ENCODE measurements at places on chromosomes 3 and 15.
A peak's percentile ranks its signal among the peaks of the same experiment; 100 is the strongest.

DNA sequence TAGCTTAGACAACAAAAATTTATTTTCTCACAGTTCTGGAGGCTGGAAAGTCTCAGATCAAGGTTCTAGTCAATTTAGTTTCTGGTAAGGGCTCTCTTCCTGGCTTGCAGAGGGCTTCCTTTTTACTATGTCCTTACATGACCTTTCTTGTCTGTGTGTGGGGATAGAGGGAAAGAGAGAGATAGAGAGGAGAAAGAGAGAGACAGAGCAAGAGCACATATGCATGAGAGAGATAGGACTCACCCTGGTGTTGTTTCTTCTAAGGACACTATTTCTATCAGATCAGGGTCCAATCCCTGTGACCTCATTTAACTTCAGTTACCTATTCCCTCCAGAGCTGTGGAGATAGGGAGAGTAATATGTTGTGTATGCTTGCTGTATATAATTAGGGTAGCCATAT, 44.9 kb upstream of the TEX9 start:
- H3K36me3 ChIP-seq = no peaks in the 10 kb centered on the region
- H3K4me1 ChIP-seq = no peaks in the 10 kb centered on the region
- H3K27ac ChIP-seq = no peak overlapping the region
- peaks cover 8% of the 10 kb centered on the region for H3K27me3 ChIP-seq

GRCh38 chr3:129056451-129057173, 4.0 kb upstream of the GP9 start:
- no peak overlapping the region for H3K4me3 ChIP-seq
- DNase-seq = no peak
- no peak overlapping the region for H3K27ac ChIP-seq

GRCh38 chr15:40430271-40430805, 10.4 kb upstream of the BAHD1 start:
- H3K4me1 ChIP-seq = peaks cover 2% of the 10 kb centered on the region
- no peak overlapping the region for H3K27ac ChIP-seq
- peaks cover 54% of the 10 kb centered on the region for H3K27me3 ChIP-seq
- H3K36me3 ChIP-seq = no peaks in the 10 kb centered on the region
- DNase-seq = no peak

DNA sequence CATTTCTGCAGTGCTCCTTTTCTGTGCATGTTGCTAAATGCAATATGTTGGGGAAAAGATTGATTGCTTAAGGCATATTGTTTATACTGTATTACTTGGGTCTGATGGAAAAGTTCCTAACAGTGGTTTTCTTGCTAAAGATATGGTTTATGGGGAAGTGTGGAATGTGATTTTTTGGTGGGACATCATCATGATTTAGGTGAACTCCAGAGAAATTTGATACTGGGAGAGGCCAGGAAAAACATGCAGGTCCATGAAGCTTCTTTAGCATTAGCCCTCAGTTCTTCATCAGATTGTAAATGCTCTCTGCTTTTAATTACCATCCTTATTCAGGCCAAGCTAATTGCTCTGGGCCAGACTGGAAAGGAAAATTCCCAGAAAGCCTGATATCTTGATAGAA, 147.5 kb downstream of the LRTM1 start:
- H3K27me3 ChIP-seq = peaks cover 9% of the 10 kb centered on the region
- H3K4me1 ChIP-seq = no peaks in the 10 kb centered on the region
- no peak for DNase-seq
- no peaks in the 10 kb centered on the region for H3K36me3 ChIP-seq
- H3K4me3 ChIP-seq = no peak overlapping the region

DNA sequence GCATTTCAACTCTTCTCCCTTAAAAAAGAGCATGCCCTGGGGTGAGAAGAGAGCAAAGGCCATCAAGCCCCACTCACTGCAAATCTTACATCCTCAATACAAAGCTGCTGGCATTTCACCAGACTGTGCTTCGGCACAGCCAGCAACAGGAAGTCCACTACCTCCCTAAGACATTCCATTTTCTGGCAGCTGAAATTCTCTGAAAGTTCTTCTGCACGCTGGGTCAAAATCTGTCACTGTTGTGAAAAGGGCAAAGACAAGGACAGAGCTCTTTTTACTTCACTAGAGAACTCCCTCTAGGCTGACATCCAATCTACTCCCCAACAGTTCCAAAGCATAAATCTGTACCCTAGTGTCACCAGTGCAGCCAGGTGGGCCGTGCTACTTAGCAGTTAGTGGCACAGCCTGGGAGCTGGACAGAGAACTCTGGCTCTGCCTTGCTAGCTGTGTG, 6.3 kb downstream of the MTMR10 start:
- no peaks in the 10 kb centered on the region for H3K27me3 ChIP-seq
- no peak for DNase-seq
- no peak overlapping the region for H3K4me3 ChIP-seq
- peaks cover 15% of the 10 kb centered on the region for H3K4me1 ChIP-seq
- H3K36me3 ChIP-seq = peaks cover 13% of the 10 kb centered on the region

DNA sequence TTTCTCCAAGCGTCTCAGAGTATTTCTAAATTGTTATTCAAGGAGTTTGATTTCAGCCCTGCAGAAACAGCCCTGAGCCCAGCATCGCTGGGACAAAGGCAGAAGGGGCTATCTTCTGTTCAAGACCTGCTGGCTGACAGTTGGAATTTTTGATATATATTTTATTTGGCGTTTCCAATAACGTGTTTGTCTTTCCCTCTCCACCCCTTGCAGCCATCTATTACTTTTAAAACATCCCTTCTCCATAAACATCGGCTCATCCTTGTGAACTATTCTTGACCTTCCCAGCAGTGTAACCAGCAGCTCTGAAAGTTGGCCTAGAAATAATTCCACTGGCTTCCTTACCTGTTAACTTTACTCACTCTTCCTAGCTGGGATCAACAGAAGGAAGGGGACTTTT, 5.5 kb upstream of the MEIS2 start:
- no peaks in the 10 kb centered on the region for H3K36me3 ChIP-seq
- peaks cover 65% of the 10 kb centered on the region for H3K4me1 ChIP-seq
- peak overlapping the region; percentile 84 for H3K27ac ChIP-seq
- peak overlapping the region; percentile 92 for H3K4me3 ChIP-seq

DNA sequence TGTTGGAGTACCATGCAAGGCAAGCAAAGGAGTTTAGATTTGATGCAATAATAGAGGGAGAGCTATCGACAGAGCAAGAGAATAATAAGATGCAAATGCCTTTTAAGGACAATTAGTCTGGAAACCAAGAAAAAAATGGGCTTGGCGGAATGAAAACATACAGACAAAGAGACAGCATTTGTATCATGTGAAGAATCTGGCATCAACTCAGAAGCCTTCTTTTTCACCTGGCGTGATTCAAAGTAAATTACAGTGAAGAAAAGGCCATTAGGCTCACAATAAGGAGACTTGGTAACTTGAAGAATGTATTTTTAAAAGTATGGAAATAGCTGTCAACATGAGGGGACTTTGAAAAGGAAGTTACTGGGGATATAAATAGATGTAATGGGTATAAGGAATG, 521.2 kb upstream of the GOLIM4 start:
- no peaks in the 10 kb centered on the region for H3K27me3 ChIP-seq
- H3K4me3 ChIP-seq = no peak overlapping the region
- H3K36me3 ChIP-seq = no peaks in the 10 kb centered on the region
- no peak for DNase-seq
- no peak overlapping the region for H3K27ac ChIP-seq

GRCh38 chr15:60540002-60540651, 61.2 kb upstream of the ICE2 start:
- no peak for DNase-seq
- no peak overlapping the region for H3K27ac ChIP-seq
- no peaks in the 10 kb centered on the region for H3K27me3 ChIP-seq

- no peak overlapping the region for H3K27ac ChIP-seq
- peaks cover 20% of the 10 kb centered on the region for H3K36me3 ChIP-seq
- no peak for DNase-seq
- H3K4me3 ChIP-seq = no peak overlapping the region
- H3K4me1 ChIP-seq = peaks cover 20% of the 10 kb centered on the region
Observed at GRCh38 chr3:112315791-112316190, 17.2 kb upstream of the CD200 start.

GRCh38 chr3:188298585-188298984, 144.6 kb downstream of the LPP start:
- DNase-seq = no peak
- H3K4me3 ChIP-seq = no peak overlapping the region
- peaks cover 4% of the 10 kb centered on the region for H3K36me3 ChIP-seq

- peaks cover 37% of the 10 kb centered on the region for H3K27me3 ChIP-seq
- no peak overlapping the region for H3K4me3 ChIP-seq
- no peak overlapping the region for H3K27ac ChIP-seq
- H3K4me1 ChIP-seq = peaks cover 1% of the 10 kb centered on the region
- H3K36me3 ChIP-seq = no peaks in the 10 kb centered on the region
- DNase-seq = no peak
Observed at GRCh38 chr3:10561946-10562560, 56.7 kb upstream of the ATP2B2 start.

DNA sequence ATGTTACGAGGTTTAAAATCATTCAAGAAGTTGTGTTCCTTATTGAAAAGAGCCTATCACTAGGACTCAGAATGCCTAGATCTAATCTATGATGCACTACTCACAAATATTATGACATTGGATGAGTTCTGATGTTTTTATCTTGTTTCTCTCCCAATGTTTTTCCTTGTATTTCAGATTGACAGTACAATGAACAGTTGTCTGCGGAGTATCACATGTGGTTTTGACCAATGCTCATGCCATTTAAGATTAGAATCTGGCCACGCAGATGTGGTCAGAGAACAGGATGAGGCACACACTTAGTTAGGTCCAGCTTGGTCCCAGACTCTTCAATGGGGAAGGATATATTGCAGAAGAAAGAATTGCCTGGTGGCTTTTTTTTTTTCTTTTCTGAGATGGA, 25.6 kb upstream of the CCDC50 start:
- H3K27me3 ChIP-seq = no peaks in the 10 kb centered on the region
- H3K4me3 ChIP-seq = no peak overlapping the region
- DNase-seq = no peak

DNA sequence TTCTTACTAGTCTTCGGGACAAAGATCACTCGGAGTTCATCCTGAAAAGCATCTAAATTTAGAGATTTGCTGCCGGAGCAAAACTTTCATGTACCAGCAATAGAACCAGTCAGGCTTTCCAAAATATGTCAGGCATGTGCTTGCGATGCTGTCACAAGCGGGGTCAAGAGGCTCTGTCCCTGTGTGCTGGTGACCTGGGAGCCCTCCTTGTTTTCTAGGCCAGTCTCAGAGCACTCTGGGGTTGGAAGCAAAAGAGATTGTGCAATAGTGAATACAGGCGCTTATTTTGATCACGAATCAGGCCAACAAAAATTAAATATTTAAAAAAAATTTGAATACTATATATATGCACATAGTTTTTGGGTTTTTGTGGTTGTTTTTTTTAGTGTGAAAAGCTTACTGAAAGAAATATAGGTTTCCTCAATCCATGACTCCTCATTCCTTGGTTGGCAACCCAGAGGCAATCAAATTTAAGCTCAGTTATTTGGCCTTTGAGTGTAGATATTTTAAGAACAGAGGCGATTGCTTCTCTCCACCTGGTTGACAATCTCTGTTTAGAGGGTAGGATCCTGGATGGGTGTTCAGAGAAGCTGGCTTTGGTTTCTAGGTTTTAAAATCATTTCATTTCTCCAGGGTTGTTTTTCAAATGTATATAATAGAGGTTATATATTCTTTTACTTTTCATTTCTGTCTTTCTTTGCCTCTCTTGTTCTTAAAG, 8.4 kb upstream of the KLHL24 start:
- no peaks in the 10 kb centered on the region for H3K27me3 ChIP-seq
- H3K4me3 ChIP-seq = no peak overlapping the region
- H3K27ac ChIP-seq = no peak overlapping the region
- no peaks in the 10 kb centered on the region for H3K36me3 ChIP-seq
- DNase-seq = no peak

DNA sequence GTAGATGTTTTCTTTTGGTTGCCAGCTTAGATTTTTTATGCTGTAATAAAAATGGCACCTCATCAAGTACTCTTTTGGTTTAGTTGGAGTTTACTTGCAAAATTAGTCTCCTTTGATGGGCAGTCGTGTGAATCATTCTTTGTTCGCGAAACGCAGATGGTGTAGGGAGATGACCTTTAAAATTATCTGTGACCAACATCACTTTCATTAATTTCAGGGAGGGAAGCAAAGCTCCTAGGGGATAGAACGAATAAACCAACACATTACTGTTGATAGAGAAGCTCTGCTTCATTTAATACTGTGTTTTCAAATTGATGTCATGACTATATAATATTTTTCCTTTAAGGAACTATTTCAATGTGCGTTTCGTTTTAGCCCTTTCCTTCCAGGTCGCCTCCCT, 67.4 kb downstream of the USP13 start:
- H3K4me3 ChIP-seq = no peak overlapping the region
- H3K4me1 ChIP-seq = no peaks in the 10 kb centered on the region
- no peak overlapping the region for H3K27ac ChIP-seq
- H3K36me3 ChIP-seq = peaks cover 13% of the 10 kb centered on the region
- DNase-seq = no peak

- no peak overlapping the region for H3K4me3 ChIP-seq
- no peak overlapping the region for H3K27ac ChIP-seq
- H3K4me1 ChIP-seq = no peaks in the 10 kb centered on the region
- H3K27me3 ChIP-seq = peaks cover 58% of the 10 kb centered on the region
Observed at GRCh38 chr3:42441791-42442190, 31.4 kb upstream of the LYZL4 start.

DNA sequence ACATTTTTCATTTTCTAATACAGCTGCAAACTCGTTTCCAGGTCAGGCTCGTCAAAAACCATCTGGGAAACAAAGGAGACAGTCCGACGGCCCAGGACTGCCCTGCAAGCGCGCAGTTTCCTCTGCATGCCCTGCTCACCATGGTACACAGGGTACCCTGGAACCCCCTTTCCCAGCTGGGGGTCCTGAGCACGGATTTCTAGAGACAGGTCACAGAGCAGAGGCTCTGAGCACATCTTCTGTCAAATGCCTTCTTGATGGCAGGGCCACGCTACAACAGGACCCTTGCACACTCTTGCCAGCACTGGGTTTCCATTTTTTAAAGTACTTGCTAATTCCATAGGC, 8.1 kb downstream of the ZXDC start:
- DNase-seq = no peak
- peaks cover 10% of the 10 kb centered on the region for H3K4me1 ChIP-seq
- H3K27me3 ChIP-seq = no peaks in the 10 kb centered on the region

DNA sequence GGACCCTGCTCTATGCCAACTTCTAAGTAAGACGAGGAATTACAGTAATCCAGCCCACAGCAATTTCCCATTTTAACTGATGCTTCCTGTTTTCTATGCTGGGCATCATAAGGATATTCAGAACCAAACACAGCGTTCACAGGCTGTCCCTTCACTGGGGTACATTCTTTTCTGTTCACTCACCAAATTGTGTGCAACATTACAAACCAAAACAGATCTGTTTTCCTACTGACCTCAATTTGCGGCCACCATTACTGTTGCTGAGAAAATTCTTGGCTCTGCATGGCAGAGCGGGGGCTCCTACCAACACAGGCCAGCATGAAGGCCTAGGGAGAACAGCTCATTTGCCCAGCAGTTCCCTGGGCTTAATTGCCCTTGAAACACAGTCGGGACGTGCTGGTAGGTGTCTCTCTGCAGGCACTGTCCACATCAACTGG, 76.5 kb downstream of the MYO1E start:
- H3K4me3 ChIP-seq = no peak overlapping the region
- DNase-seq = no peak
- H3K27me3 ChIP-seq = no peaks in the 10 kb centered on the region
- peaks cover 20% of the 10 kb centered on the region for H3K4me1 ChIP-seq
- H3K27ac ChIP-seq = peak overlapping the region; percentile 75
